ENCODE measurements at places on chromosomes 1 and 21.

- peaks cover 7% of the 10 kb centered on the region for H3K36me3 ChIP-seq
- H3K4me1 ChIP-seq = peaks cover 10% of the 10 kb centered on the region
- peak; percentile 25 for DNase-seq
- no peak overlapping the region for H3K4me3 ChIP-seq
- no peaks in the 10 kb centered on the region for H3K27me3 ChIP-seq
Observed at GRCh38 chr1:248807067-248807737, 18.5 kb downstream of the SH3BP5L start.

GRCh38 chr21:40667967-40668366 is 179.0 kb downstream of the DSCAM start:
- H3K4me1 ChIP-seq = no peaks in the 10 kb centered on the region
- no peaks in the 10 kb centered on the region for H3K27me3 ChIP-seq
- no peak for DNase-seq
- H3K4me3 ChIP-seq = no peak overlapping the region
- no peak overlapping the region for H3K27ac ChIP-seq

DNA sequence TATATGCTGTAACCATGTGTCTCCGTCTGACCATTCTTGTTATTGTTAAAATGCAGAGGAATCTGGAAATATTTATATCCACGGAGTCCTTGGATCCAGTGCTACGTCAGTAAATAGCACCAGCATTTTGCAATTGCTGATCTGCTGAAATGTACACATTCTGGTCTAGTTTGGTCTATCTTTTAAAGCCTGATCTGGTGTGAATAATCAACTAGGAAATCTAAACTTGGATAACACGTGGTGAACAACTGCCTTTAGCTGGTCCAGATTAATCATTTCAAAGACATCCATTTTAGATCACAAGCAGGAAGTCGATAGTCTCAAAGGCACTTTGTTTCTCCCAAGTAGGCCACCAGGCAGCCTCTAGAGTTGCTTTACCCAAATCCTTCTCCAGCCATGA is 32.6 kb downstream of the PDPN start:
- H3K4me3 ChIP-seq = no peak overlapping the region
- H3K36me3 ChIP-seq = no peaks in the 10 kb centered on the region
- no peaks in the 10 kb centered on the region for H3K4me1 ChIP-seq
- peaks cover 1% of the 10 kb centered on the region for H3K27me3 ChIP-seq

- no peak overlapping the region for H3K27ac ChIP-seq
- no peak for DNase-seq
- H3K36me3 ChIP-seq = no peaks in the 10 kb centered on the region
Observed at GRCh38 chr1:147769106-147769505, 8.7 kb upstream of the GJA5 start.

DNA sequence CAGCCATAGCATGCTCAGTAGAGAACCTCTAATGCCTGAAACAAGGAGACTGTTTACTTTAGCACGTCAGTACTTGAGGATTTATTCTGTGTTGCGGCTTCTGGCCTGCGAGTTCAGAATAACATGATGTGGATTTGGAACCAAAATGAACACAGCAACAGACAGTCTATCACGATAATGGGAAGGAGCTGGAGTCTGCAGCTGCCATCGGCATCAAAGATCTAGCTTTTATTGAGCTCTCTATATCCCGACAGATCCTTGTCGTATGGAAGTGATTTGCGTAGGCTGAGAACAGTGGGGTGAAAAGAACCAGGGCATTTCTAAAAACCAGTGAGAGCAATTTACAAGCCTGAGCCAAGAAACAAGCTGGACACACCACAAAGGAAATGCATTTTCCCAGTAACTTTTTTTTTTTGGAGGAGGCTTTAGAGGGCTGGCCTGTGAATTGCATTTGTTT is 294.2 kb downstream of the KIF26B start:
- no peak overlapping the region for H3K4me3 ChIP-seq
- no peaks in the 10 kb centered on the region for H3K36me3 ChIP-seq
- H3K4me1 ChIP-seq = no peaks in the 10 kb centered on the region
- peaks cover 5% of the 10 kb centered on the region for H3K27me3 ChIP-seq
- no peak overlapping the region for H3K27ac ChIP-seq

- no peak for DNase-seq
- peaks cover 14% of the 10 kb centered on the region for H3K36me3 ChIP-seq
- H3K4me3 ChIP-seq = no peak overlapping the region
- no peaks in the 10 kb centered on the region for H3K27me3 ChIP-seq
Observed at GRCh38 chr1:231348442-231348841, 10.3 kb downstream of the SPRTN start.

DNA sequence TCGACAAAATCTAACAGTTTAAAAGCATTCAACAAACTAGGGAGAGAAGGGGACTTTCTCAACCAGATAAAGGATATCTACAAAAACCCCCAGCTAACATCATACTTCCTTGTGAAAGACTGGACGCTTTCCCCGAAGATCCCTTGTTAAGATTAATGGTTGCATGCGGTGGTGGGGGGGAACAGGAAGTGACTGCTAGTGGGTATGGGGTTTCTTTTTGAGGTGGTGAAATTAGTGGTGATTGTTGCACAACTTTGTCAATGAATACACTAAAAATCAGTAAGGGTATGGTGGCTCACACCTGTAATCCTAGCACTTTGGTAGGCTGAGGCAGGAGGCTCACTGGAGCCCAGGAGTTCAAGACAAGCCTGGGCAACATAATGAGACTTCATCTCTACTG is 26.9 kb upstream of the EYA3 start:
- H3K4me3 ChIP-seq = no peak overlapping the region
- peak; percentile 46 for DNase-seq
- H3K36me3 ChIP-seq = peaks cover 2% of the 10 kb centered on the region
- peak overlapping the region; percentile 82 for H3K27ac ChIP-seq
- H3K27me3 ChIP-seq = peaks cover 25% of the 10 kb centered on the region
- peaks cover 37% of the 10 kb centered on the region for H3K4me1 ChIP-seq

DNA sequence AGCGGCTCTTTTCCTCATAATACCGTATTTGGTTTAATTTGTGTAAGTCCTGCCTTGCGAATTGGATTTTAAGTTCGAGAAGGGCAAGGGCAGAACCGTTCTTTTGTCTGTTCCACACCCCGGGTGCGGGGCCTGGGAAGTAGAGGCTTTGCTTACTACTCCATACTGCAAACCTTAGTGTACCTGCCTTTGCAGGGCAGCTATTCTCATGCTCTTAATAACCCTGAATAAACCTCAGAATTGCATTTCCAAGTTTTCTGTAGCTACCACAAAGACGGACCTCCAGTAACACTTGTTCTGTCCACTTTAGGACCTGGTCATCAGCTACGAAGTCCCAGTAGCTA is 657 bp upstream of the HNRNPU start:
- peaks cover 36% of the 10 kb centered on the region for H3K4me1 ChIP-seq
- peak overlapping the region; percentile 87 for H3K4me3 ChIP-seq
- peak overlapping the region; percentile 95 for H3K27ac ChIP-seq
- peak; percentile 25 for DNase-seq

- no peak for DNase-seq
- no peaks in the 10 kb centered on the region for H3K36me3 ChIP-seq
- H3K27ac ChIP-seq = no peak overlapping the region
- no peaks in the 10 kb centered on the region for H3K27me3 ChIP-seq
- H3K4me3 ChIP-seq = no peak overlapping the region
Observed at GRCh38 chr1:104706631-104707147, 957.0 kb downstream of the AMY1C start.

- H3K36me3 ChIP-seq = peaks cover 5% of the 10 kb centered on the region
- DNase-seq = no peak
- peak overlapping the region; percentile 99 for H3K27ac ChIP-seq
Observed at GRCh38 chr1:27137544-27138075, 17.3 kb downstream of the SLC9A1 start.

GRCh38 chr1:43253173-43253572 is 16.6 kb upstream of the TMEM125 start:
- DNase-seq = no peak
- H3K4me3 ChIP-seq = no peak overlapping the region
- H3K27me3 ChIP-seq = peaks cover 16% of the 10 kb centered on the region
- H3K4me1 ChIP-seq = no peaks in the 10 kb centered on the region

DNA sequence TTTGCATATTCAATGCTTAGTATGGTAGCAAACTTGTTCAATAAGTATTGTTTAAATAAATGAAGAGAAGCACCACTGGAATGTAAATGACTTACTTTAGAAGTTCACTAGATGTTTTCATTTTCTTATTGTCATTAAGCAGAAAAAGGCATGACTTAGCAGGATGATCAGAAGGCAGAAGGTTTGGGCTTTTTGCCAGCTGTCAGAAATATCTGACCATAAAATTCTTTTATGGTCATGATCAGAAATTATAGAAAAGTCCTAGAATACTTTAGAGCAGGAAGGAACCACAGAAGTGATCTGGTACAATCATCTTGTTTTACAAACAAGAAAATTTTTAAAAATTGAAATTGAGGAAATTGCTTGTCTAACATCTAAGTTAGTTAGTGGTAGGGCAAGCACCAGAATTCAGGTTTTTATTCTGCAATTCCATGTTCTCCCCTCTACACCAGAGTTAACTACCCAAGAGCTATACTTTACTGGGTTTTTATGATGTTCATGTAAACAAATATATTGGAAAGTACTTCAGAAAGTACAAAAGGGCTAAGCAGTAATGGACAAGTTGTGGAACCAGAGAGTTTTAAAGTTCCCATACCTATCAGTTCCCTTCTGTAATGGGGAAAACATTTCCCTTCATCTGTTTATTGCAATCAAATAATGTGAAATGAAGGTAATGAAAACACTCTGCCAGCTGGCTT is 10.1 kb downstream of the FMO5 start:
- DNase-seq = no peak
- H3K4me1 ChIP-seq = no peaks in the 10 kb centered on the region
- no peak overlapping the region for H3K27ac ChIP-seq
- no peaks in the 10 kb centered on the region for H3K36me3 ChIP-seq
- no peak overlapping the region for H3K4me3 ChIP-seq
- H3K27me3 ChIP-seq = peaks cover 8% of the 10 kb centered on the region

GRCh38 chr1:199862047-199862446 is 165.5 kb upstream of the NR5A2 start:
- DNase-seq = no peak
- H3K27ac ChIP-seq = no peak overlapping the region
- peaks cover 6% of the 10 kb centered on the region for H3K4me1 ChIP-seq
- H3K36me3 ChIP-seq = no peaks in the 10 kb centered on the region
- no peak overlapping the region for H3K4me3 ChIP-seq
- peaks cover 15% of the 10 kb centered on the region for H3K27me3 ChIP-seq

GRCh38 chr1:167090314-167090942 is at the start of gene GPA33:
Gene GPA33 (minus strand): TSS chr1:167090377. CDS start chr1:167090287, 90 bp downstream.
- peak within 1 kb of the TSS; percentile 85 for H3K27ac ChIP-seq
- peak within 1 kb of the TSS; percentile 34 for H3K4me3 ChIP-seq
- peaks cover 10% of the 10 kb centered on the region for H3K4me1 ChIP-seq
- no peak for DNase-seq
- H3K27me3 ChIP-seq = no peaks in the 10 kb centered on the region
- no peaks in the 10 kb centered on the region for H3K36me3 ChIP-seq

- H3K4me1 ChIP-seq = peaks cover 19% of the 10 kb centered on the region
- no peak overlapping the region for H3K4me3 ChIP-seq
- no peaks in the 10 kb centered on the region for H3K36me3 ChIP-seq
- no peak for DNase-seq
Observed at GRCh38 chr1:202291961-202292712, 49.6 kb downstream of the UBE2T start.

DNA sequence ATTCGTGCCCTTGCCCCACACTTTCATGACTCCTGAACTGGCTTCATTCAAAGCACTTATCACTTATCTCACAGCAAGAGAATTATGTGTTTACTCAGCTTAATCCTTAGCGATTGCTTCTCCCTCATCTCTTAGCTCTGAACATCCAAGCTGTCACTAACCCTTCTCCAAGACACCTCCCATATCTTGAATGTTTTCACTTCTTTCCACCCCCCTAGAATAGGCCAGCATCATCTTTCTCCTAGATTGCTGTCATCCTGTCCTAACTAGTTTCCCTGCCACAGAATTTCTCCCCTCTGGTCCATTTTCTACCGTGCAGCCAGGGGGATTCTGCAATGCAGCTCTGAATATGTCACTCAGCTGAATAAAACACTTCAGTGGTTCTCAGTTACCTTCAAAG is 68.6 kb upstream of the SPATA6 start:
- DNase-seq = no peak
- H3K27ac ChIP-seq = no peak overlapping the region
- H3K27me3 ChIP-seq = no peaks in the 10 kb centered on the region
- H3K36me3 ChIP-seq = no peaks in the 10 kb centered on the region
- H3K4me1 ChIP-seq = no peaks in the 10 kb centered on the region

DNA sequence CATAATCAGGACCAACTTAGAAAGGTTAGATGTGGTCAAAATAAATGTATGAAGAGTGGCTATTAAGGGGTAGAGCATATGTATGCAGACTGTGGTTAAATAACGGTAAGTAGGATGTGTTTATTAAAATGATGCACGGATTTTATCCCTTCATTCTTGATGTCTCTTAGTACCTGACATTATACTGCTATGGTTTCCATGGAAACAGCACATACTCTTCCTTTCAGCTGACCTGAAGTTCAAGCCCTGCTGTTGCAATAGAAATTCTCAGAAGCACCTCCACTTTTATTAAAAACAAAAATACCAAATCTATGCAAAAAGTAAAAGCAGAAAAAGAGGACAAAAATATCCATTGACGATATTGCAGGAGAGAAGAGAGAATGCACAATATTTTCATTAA is 381.4 kb downstream of the RWDD3 start:
- H3K27ac ChIP-seq = no peak overlapping the region
- H3K27me3 ChIP-seq = no peaks in the 10 kb centered on the region
- no peak for DNase-seq
- no peaks in the 10 kb centered on the region for H3K36me3 ChIP-seq

- H3K27ac ChIP-seq = no peak overlapping the region
- no peaks in the 10 kb centered on the region for H3K4me1 ChIP-seq
- no peaks in the 10 kb centered on the region for H3K27me3 ChIP-seq
- no peaks in the 10 kb centered on the region for H3K36me3 ChIP-seq
Observed at GRCh38 chr1:71656902-71657301, 576.1 kb upstream of the ZRANB2 start.

GRCh38 chr21:18340387-18340942 is 63.1 kb downstream of the TMPRSS15 start:
- H3K36me3 ChIP-seq = no peaks in the 10 kb centered on the region
- H3K27me3 ChIP-seq = no peaks in the 10 kb centered on the region
- H3K4me1 ChIP-seq = no peaks in the 10 kb centered on the region
- H3K4me3 ChIP-seq = no peak overlapping the region
- no peak for DNase-seq
- no peak overlapping the region for H3K27ac ChIP-seq

DNA sequence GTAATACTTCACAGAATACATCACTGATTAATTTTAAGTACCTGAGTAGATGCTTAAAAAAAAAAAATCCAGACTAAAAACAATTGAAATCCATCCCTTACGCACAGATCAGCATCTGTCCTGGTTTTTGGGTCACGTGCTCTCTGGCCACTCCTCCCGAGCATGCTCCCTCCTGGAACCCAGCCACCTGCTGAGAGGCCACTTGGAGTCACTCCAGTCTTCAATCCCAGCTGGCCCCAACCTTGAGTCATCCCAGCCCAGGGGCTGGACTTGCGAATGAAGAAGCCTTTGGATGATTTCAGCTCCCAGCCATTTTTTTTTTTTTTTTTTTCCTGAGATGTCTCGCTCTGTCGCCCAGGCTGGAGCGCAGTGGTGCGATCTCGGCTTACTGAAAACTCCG is 8.9 kb downstream of the MAP1LC3C start:
- H3K36me3 ChIP-seq = no peaks in the 10 kb centered on the region
- no peak overlapping the region for H3K4me3 ChIP-seq
- no peak for DNase-seq
- no peak overlapping the region for H3K27ac ChIP-seq
- no peaks in the 10 kb centered on the region for H3K4me1 ChIP-seq
- peaks cover 1% of the 10 kb centered on the region for H3K27me3 ChIP-seq
